ENCODE measurements at places on chromosomes 4 and X. TPM values are rescaled to one million over a fixed set of nuclear protein-coding genes. Genes with fewer than 3 reads are reported as not detected.

Gene GPR34
- not detected for total RNA-seq

Gene MAGEB17
- 0.19 TPM for total RNA-seq

Gene ANXA10
- total RNA-seq, result not detected

Gene PITX2
- total RNA-seq, result 5.3 TPM

Gene CA5B
- 9.7 TPM for total RNA-seq
